ENCODE measurements at places on chromosomes 5 and 9.

GRCh38 chr5:128764601-128765310, 200.5 kb upstream of the SLC27A6 start:
- DNase-seq: no peak

GRCh38 chr9:125558453-125559092, 148.4 kb downstream of the MAPKAP1 start:
- DNase-seq: peak; percentile 44

DNA sequence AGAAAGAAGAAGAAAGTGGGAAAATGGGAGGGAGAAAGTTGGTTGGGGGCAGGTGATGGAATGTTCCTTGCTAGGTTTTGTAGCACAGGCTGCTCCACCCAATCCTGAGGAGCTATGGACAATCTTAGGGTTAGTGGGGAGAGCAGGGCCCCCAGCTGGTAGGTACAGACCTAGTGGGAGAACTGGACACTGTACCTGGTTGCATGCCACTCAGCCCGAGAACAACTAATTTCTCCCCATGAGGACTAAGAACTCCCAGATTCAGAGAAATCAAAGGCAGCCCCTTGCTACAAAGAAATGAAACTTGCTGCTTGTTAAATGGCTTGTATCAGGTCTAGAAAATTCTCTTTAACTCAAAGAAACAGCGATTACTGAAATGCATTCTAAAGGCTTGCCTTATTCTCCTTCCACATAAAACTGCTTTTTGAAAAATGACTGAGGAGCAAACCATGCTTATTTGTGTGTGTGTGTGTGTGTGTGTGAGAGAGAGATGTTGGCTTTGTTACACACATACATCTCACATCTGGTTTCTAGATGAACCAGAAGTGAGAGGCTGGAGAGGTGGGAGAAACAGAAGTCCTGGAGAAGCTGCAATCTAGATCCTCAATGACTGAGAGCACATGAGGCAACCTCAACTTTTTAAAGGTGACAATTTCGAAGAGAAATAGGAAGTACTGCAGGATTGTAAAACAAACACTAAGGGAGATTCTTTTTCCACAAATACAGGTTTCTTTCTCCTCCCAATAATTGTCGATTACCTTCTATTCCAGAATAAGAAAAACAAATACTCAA, 28.9 kb downstream of the FYB1 start:
- DNase-seq: no peak

- no peak for DNase-seq
Observed at GRCh38 chr9:114671605-114672004, 10.4 kb downstream of the TEX48 start.

DNA sequence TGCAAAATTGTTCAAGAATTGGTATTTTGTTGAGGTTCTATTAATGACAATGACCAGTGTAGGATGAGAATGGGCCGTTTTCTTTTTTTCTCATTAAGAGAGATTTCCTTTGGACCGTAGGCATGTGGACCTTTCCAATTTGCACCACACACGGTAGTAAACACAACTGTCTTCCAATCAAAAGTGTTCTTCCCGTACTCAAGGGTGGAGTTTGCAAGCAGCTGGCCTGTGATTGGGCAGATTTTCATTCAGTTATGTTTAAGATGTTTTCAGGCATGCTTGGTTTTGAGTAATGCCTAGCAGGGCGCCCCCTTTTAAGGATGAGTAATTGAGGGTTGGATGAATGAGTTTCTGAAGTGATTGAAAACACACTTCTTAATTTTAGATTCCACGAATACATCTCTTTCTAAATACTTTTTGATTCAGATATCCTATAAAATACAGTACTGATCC, 2.5 kb downstream of the KDM3B start:
- DNase-seq: no peak

- no peak for DNase-seq
Observed at GRCh38 chr5:120251898-120252297, 212.2 kb upstream of the PRR16 start.

DNA sequence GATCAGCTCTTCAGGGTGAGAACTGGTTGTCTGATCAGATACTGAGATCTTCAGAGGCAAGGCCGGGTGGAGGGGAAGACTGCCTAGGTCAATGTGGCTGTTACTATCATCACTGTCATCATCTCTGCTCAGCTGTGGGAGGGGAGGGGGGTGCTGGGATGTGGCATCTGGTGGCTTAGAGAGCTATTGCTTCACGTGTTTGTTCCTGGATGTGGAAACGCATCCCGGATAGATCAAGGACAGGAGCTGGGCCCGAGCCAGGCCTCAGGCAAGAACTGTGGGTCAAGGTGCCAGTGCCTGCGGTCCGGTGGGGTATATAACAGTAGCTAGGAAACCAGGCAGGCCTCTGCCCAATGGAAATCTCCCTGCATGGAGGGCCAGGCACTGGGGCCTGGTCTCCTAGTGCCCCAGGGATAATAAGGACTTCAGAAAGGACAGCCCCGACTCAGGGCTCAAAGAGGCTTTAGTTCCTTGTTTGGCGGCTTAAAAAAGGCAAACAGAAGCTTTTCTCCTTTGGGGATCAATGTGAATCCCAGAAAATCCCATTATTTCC, 30.3 kb upstream of the TIFAB start:
- no peak for DNase-seq

DNA sequence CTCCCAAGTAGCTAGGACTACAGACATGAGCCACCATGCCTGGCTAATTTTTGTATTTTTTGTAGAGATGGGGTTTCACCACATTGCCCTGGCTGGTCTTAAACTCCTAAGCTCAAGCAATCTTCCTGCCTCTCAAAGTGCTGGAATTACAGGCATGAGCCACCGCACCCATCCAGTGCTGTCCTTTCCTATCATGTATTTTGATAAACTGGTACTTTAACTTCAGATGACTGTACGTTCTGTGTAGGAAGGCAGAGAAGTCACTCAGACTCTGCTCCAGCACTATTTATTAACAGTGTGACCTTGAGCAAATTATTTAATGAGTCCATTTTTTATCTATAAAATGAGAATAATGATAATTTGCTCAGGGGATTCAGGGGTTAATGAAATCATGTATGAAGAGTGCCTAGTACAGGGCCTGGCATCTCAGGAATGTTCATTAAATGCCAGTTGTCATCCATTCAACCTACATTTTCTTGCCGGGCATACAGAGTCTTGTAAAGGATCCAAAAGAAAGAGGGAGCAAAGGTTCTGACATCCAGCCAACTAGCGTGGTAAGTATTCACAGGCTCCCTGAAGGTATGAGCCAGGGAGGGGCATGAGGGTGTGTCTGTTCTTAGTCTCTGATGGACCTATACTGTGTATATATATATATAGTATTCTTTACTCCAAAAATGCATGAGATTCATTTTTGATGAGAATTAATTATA, 201.9 kb downstream of the PBX3 start:
- no peak for DNase-seq

DNA sequence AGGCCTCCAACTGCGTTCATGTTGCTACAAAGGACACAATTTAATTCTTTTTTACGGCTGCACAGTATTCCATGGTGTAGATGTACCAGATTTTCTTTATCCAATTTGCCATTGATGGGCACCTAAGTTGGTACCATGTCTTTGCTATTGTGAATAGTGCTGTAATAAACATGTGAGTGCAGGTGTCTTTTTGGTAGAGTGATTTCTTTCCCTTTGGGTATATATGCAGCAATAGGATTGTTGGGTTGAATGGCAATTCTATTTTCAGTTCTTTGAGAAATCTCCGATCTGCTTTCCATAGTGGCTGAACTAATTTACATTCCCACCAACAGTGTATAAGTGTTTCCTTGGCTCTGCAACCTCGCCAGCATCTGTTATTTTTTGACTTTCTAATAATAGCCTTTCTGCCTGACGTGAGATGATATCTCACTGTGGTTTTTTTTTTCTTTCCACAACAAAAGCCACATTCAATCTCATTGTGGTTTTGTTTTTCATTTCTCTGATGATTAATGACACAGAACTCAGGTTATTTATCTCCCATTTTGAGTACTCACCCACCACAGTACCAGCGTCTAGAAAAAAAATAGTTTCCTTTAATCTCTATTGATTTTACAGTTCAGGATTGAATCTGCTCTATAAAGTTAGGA, 21.9 kb downstream of the ARRDC3 start:
- DNase-seq: no peak

DNA sequence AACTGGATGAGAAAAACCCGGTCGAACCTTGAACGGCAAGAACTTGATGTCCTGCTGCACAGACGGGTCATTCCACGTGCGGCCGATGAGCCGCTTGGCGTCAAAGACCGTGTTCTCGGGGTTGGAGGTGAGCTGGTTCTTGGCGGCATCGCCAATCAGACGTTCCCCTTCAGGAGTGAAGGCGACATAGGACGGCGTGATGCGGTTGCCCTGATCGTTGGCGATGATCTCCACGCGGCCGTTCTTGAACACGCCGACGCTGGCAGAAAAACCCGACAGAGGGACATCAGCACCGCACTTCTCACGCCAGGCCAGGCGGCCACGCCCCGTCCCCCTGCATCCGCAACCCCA, 519 bp downstream of the HSPA5 start:
- peak; percentile 25 for DNase-seq

DNA sequence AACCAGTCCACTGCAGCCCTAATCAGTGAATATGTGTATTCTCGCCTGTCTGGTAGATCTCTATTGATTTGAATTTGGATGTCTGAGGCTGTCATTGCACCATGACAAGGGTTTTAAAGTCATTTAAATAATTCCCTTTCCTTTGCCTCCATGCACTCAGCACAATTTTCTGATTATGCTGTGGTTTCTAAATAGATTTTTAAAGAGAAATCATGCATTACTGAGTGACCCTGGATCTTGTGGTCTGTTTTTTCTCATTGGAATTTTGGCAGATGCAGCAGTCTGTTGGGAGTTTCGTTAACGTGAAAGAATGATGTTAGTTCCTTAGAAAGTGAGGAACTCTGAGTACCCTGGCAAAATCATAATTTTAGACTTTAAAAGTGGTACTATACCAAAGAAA, 396.0 kb downstream of the LRRC70 start:
- no peak for DNase-seq

DNA sequence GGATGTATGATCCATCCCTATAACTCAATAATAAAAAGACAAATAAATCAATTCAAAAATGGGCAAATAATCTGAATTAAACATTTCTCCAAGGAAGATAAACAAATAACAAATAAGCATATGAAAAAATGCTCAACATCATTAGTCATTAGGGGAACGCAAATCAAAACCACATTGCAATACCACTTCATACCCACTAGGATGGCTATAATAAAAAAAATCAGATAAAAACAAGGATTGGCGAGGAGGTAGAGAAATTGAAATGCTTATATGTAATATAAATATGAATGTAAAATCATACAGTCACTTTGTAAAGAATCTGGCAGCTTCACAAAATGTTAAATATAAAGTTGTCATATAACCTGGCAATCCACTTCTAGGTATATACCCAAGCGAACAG, 52.3 kb upstream of the TBCA start:
- DNase-seq: no peak

DNA sequence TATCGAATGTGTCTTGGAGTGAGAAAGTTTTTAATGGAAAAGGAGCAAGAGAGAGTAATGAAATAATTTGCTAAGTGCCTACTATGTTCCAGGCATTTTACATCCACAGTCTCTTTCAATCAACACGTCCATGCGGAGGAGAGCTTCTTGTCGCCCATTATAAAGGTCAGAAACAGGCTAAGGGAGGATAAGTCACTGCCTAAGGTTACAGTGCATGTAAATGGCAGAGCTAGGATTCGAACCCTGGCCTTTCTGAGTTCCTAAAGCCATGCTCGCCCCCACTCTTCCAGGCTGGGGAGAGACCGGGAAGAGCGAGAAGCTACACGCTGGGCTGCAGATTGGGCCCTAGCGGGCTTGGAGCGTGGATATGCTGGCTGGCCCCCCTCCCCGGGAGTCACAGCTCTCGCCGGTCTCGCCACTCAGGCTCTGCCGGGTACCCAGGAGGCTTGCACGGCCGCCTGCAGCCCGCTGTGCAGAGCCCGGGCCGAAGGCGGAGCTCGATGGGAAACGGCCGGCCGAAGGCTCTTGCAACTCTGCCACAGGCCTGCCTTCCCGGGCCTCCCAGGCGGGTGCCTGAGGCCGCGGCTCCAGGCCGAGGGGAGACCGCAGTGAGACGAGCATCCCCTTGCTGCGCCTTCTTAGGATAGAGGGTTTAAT, 775 bp upstream of the LHX2 start:
- DNase-seq: no peak

DNA sequence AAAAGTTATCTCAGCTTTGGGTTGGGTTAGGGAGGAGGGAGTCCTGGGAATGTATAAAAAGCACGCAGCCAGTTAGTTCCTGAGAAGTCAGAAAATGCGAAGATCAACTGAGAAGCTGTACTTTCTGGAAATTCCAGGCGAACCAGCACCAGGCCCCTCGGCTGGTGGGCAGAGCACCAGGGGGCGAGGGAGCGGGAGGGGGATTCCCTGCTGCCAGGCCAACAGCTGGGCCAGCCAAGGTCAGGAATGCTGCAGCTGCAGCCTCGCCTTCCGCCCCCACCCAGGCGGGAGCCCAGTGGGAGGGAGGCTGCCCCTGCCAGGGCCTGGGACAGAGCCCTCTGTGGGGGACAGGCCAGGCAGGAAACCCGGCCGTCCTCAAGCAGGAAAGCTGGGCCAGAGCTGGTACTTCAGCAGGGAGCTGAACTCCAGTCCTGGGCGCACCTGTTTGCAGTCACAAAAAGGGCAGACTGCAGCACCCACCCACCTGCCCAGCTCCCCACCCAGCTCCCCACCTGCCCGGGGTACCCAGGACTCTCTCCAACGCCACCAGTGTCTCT, 35.5 kb downstream of the VAV2 start:
- no peak for DNase-seq

GRCh38 chr5:143041461-143041860, 271.3 kb downstream of the ARHGAP26 start:
- no peak for DNase-seq

DNA sequence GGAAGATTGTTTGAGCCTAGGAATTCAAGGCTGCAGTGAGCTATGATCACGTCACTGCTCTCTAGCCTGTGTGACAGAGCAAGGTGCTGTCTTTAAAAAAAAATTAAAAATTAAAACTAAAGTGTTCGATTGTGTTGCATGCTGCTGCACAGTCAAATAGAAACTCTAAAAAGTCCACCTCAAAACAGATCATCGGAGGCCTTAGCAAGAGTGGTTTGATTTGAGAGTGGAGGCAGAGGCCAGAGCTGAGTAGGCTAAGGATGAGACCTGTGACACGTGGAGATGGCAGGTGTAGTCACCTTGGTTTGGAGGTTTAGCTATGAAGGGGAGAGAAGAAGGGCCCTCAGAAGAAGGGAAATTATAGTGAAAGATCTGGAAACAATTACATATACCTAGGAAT, 2.8 kb upstream of the PTPDC1 start:
- no peak for DNase-seq

DNA sequence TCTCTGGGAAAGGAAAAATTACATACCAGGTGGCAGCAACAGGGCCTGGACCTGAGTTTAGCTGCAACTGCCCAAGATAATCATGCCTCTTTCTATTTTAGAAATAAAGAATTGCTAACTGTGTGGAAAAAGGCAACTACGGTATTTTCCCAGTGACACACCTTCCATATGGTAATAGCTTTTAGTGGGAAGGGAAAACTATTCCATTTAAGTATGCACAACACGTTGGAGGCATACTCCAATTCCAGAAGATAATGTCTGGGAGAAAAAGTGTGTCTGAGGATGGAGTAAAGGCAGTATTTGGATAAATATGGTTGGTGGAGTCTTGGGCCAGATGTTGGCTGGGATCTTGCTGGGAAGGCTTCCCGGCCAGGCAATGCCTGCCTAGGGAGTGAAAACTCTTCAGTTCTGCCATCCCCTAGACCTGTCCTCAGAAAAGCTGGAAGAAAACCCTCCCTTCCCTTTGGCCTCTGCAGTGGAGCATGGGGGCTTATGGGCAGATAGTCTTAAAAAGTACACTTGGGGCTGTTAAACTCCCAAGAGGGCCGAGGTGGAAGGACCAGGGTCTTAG, 40.6 kb downstream of the SH3PXD2B start:
- no peak for DNase-seq

All from NCI-H1930 (cell line).